Renal cortex interstitium (tissue), 15 donors: ENCODE measurements at places on chromosomes 1 and 21. TPM values are rescaled to one million over a fixed set of nuclear protein-coding genes. Genes with fewer than 3 reads are reported as not detected.

Gene FCN3
- polyA plus RNA-seq = 3.3 TPM

Gene TMEM82
- polyA plus RNA-seq = 2.9 TPM

- no peak for DNase-seq
These were observed 20.6 kb downstream of the INPP5B start for GRCh38 chr1:37926038-37926924.

DNA sequence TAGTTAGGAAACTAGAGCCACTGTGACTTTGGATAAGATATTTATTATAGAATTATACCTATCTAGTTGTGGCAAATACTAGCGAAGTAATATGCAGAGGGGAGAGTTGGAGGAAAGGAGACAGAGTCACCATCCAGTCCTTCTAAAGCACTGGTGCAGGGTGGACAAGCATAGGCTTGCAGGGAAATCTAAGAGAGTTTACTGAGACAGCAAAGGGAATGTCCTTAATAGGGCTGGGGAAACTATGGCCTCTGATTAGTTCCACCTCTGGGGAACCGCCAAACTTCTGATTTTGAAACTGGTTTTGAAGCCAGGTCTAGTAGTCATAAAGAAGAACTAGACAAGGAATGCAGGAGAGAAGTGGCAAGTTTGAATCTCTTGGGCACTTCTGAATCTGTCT lies 407.9 kb downstream of the VAV3 start:
- no peak for DNase-seq

- DNase-seq = no peak
These were observed 14.8 kb upstream of the ANGPTL7 start for GRCh38 chr1:11174261-11174942.

DNA sequence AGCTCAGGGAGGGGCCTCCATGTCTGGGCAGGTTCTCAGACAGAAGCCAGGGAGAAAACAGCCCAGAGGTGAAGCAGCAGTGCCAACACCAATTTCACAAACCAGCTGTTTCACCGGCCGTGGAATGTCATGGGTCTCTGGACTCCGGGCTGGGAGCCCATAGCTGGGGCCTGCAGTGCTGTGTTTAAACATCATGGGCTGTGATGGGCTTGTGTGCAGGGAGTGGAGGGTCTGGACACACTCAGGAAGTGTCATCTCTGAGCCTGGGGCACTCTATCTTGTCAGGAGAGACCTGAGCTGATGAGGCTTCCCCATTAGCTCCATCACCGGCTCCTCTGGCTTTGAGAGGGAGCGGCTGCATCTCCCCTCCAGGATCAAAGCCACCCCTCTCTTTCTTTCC lies 173.6 kb upstream of the IGSF21 start:
- DNase-seq = no peak
